ENCODE measurements at places on chromosomes 11 and 22.

DNA sequence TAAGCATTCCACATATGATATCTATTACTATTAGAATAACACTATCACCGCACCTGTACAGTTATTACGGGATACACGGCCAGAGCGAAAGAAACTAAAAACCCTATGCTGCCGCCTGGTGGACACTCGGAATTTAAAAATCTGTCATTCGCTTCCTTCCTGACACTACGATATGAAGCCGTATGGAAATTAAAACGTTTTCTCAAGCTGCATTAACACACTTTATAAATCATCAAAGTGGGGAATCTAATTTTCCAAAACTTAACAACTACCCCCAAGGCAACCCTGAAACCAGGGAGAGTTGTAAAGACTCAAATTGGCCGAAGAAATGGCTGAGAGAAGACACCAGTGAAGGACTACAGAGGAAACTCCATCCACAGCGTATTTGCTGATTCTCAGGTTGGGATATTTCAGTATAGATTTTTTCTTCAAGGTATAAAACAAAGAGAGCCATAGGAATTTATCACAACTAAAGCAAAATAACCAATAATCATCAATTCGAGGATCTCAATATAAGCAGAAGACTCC, 1.4 kb downstream of the CCDC73 start:
- peak; percentile 58 for DNase-seq

DNA sequence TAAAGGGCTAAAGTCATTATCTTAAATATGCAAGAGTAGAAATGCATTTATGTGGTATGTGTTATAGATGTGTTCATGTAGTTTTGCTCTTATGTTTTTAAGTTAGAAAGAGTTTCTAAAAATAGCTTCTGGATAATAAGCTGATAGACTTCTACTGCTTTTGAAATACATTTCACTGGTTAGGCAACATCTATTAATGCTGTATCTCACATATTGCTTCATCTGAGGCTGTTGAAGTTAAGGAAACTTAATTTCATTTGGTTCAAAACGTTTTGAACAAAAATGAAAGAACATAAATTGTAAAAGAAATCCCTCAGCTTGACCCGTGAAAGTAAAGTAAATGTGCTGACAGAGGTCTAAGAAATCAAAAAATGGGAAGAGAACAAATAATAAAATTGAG, 164.0 kb upstream of the CTSC start:
- no peak for DNase-seq

DNA sequence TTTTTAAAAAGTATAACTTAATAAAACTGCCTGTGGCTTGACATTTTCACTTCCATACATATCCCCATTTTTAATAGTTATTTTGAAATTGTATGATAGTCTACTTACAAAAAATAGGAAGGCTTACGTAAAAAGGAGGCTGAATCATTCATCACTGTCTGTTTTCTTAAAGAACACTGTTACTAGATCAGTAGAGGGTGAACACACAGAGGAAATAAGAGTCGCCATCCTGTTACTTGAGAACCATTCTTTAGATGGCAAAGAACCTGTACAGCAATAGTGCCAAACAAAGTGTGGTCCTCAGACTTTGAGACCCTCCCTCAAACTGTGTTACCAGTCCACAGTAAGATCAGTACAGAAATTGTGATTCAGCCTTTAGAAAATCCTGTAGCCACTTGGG, 180.7 kb downstream of the PGR start:
- DNase-seq = no peak

DNA sequence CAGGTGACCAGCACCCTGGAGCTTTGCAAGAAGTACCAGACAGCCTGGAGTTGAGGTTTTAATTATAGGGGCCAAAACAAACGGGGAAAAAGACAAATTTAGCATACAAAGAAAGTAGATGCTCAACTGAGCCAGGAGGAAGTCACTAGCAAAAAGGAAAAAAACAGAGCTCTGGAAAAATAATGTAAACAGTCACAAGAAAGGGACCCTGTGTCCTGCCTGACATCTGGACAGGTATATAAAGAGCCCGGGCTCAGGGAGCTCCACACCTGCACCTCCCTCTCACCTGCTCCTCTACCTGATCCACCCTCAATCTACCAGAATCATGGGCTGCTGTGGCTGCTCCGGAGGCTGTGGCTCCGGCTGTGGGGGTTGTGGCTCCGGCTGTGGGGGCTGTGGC, at the start of gene KRTAP5-10:
KRTAP5-10 (plus strand) TSS at position 301 of the 400 bp plus-strand sequence; CDS start at position 326, 25 bp downstream.
- DNase-seq = no peak

DNA sequence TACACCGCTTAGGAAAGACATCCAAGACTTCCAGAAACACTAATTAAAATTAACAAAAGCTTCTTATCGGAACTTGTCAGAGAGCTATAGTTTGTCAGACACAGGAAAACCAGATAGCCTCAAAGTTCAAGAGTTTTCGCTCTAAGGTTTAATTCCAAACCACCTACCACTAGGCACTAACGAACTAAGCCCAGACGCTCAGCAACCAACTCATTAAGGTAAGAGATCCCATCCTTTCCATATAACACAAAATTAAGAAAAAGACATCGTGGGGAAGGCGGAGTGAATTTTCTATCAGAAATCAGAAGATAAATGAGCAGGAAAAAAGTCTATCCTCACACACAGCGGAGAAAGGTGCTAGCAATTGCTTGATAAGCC, 382 bp downstream of the IMMP1L start:
- no peak for DNase-seq

- DNase-seq = peak; percentile 68
Measured at GRCh38 chr11:17171343-17171742, 36.4 kb downstream of the PIK3C2A start.

- DNase-seq = no peak
Measured at GRCh38 chr11:34184505-34185015, 79.1 kb downstream of the NAT10 start.

- DNase-seq = no peak
Measured at GRCh38 chr11:57180081-57180561, 1.6 kb upstream of the LRRC55 start.

DNA sequence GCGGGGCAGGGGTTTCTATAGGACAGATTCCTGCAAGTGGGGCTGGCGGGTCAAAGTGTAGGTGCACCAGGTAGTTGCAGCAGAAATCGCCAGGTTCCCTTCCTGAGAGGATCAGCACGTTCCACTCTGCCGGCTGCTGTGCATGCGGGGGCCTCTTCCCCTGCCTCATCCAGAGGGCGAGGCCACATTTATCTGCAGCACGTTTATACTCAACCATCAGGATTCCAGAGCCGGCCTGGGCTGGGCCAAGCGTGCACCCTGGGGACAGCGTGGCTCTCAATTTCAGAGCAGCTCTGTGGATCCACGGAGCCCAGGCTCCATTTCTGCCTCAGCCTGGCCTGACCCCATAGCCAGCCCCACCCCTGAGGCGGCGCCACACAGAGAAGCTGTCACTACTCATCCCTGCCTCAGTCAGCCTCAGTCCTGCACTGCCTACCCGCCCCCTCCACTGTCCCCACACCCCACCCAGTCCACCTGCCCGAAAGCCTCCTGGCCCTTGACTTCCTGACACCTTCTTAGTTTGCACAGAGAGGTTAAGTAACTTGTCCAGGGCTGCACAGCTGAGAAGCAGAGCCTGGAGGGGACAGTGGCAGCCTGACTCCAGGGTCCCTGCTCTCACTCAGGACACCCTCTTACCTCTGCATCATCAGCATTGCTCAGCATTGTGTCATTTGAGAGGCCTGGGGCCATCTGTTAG, 45.9 kb upstream of the RTL6 start:
- DNase-seq = peak; percentile 30

DNA sequence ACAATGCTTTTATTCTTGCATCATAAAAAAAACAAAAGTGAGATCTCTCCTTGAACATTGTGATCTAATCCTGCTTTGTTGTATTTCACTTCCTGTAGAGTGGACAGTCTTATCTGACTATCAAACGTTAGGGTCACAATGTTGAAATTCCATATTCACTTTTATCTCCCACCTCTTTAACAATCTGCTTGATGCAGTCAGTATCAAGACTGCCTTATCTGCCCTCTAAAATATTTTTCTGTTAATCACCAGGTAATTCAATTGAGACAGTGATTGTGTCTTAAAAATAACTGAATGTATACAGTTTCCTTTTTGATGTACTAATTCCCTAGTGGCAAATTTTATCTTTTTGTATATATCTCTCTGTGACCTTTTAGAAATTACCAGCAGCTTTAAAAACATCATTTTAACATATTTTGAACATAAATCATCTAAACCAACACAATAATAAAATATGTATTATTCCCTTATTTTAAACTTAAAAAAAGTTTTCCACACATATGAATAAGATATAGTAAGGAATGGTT, 143.1 kb upstream of the MPPED2 start:
- DNase-seq = no peak

DNA sequence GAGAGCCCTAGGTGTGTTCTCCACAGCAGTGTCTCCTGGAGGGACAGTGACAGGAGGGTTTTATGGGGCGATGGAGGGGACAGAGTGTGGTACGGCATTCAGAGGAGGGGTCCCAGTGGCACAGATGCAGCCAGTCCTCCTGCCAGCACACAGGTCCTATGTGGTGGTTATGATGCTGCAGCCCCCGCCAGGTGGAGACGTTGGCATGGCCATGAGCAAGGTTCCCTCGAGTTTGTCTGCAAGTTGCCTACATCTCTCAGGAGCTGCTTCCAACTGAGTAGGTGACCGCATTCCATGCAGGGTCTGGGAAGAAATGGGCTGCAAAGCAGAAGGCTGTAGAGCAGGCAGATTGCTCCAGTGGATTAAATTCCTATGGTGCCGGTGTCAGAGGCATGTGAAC, 646.0 kb downstream of the TBC1D22A start:
- no peak for DNase-seq

GRCh38 chr11:33291004-33291777, 34.0 kb downstream of the HIPK3 start:
- peak; percentile 57 for DNase-seq

- peak; percentile 8 for DNase-seq
Measured at GRCh38 chr11:80414181-80415165, 973.6 kb upstream of the TENM4 start.

DNA sequence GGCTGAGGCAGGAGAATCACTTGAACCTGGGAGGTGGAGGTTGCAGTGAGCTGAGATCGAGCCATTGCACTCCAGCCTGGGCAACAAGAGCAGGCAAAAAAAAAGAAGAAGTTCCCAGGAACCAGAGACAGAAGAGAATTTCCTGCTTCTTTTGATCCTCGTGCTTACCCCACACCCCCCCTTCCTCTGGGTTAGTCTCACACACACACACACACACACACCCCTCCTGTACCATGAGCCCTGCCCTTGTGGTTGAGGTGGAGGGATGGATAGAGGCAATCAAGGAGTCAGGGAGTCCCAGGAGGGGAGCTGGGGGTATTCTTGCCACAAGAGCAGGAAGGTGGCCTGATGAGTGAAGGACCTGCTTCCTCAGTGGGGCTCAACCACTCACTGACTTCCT, 4.1 kb upstream of the UBE2L6 start:
- no peak for DNase-seq

GRCh38 chr11:11230802-11231562, 122.1 kb downstream of the CSNK2A3 start:
- no peak for DNase-seq

GRCh38 chr11:4093519-4094347, 866 bp upstream of the RRM1 start:
- no peak for DNase-seq

GRCh38 chr11:45170484-45170883, 24.0 kb downstream of the PRDM11 start:
- no peak for DNase-seq

DNA sequence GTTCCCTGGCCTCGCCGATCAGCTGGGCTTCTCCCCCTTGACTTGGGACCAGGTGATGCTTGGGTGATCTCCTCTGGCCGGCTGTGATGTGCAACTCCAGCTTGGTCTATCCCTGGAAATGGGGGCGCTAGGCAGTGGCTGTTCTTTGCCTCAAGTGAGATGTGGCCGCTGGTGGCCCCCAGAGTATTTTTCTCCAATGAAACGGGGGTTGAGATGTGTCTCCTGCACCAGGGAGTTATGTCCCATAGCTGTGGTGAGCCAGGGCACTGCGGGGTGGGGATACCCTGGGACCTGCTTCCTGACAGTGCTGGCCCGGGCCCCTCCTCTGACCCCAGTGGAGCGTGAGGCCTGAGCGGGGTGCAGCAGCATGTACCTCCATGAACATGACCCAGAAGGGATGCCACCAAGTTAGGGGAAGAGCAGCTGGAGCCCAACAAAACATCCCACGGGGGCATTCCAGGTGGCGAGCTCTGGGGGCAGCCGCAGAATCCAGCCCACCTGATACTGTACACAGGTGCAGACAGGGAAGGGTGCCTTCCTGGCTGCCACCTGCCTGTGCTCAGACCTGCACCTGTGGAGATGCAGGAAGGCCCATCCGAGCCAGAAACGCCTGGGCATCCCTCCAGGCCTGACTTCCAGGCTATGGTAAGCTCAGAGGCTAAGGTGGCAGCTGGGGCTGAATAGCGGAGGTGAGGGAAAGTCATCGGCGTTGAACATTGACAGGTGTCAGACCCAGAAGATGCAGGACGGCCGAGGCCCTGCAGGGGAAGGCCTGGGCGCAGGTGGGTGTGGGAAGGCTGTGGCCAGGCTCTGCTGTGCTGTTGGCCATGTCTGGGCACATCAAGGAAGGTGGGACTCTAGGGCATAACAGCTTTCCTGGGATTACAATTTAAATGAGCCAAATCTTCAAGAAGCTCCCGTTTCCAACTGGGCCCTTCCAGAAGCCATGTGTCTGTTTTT, 97.3 kb downstream of the CTTN start:
- no peak for DNase-seq

DNA sequence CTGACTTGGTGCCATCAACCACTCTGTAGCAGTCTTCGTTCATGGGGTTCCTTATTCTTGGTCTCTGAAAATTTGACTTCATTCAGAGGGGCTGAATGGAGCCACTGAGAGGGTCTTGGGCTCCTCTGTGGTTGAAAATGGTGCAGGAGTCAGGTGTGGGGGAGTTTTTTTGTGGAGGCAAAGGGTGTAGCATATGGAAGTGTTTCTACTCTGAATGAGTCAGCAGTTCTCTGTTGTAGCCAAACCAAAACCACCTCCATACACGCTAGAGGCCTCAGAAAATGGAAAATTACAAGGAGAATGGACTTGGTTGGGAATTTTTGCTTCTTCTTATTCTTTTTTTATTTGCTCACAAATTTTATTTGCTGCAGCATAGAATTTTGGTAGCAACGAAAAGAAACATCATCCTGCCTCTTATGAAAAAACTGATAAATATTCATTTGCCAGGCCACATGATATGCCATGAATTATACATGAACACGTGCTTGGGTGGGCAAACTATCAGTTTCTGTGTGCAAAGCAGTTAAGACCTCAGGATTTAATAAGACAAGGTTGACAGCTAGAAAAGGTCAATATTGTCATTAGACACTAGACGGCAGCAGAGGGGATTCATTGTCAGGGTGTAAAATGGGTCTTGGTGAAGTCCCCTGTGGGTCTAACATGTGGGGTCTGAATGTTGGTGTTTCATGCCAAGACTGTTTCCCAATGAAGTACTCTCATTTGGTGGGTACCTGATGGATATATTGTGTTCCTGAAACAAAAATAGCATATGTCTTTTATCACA, 111.7 kb downstream of the MYO18B start:
- DNase-seq = no peak

DNA sequence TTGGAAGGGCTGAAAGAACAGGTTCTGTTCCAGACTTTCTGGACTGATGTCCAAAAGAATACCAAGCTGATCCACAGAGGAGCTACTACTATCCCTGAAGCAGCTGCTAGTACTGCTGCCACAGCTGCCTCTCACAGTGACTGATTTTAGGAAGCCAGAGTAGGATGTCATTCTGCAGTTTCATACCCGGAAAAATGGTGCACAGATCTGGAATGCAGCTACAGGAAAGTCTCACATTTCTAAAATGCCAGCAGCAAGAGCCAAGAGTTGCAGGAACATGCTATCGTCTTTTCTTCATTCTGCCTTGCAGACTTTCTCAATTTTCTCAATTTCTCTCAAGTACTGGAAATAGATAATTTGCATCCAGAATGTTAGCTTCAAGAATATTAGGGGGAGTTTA, 19.4 kb upstream of the CCDC179 start:
- peak; percentile 2 for DNase-seq

- DNase-seq = peak; percentile 83
Measured at GRCh38 chr22:18031695-18032454, 7.5 kb upstream of the MICAL3 start.

Measured in fibroblast of the aortic adventitia (primary cell).